ENCODE measurements at places on chromosomes 1 and 21.

GRCh38 chr1:216462066-216462775 is 39.0 kb upstream of the USH2A start:
- DNase-seq = no peak

- DNase-seq = no peak
These were observed 8.9 kb downstream of the COL9A2 start for GRCh38 chr1:40308036-40308727.

DNA sequence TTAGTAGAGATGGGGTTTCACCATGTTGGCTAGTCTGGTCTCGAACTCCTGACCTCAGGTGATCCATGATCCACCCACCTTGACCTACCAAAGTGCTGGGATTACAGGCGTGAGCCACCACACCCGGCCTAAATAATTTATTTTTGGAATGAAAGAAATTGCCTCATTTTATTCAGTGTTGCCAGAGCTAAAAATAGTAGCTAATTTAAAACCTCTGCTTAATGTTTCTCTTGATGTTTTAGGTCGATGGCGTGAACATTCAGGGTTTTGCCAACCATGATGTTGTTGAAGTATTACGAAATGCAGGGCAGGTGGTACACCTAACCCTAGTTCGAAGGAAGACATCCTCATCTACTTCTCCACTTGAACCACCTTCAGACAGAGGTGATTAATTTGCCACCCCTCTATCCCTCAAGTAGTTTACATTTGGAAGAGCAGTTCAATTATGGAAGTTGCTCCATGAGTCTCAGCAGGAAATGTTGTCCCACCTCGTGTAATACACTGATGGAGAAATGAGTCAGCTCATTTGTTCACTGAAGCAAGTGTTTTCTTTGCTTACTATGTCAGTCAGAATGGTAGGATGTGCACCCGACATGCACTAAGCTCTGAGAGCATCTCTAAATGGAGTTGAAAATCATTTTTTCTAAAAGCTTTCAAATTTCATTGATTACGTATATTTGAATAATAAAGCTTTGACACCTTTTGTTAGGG is 54.9 kb downstream of the PATJ start:
- DNase-seq = no peak

DNA sequence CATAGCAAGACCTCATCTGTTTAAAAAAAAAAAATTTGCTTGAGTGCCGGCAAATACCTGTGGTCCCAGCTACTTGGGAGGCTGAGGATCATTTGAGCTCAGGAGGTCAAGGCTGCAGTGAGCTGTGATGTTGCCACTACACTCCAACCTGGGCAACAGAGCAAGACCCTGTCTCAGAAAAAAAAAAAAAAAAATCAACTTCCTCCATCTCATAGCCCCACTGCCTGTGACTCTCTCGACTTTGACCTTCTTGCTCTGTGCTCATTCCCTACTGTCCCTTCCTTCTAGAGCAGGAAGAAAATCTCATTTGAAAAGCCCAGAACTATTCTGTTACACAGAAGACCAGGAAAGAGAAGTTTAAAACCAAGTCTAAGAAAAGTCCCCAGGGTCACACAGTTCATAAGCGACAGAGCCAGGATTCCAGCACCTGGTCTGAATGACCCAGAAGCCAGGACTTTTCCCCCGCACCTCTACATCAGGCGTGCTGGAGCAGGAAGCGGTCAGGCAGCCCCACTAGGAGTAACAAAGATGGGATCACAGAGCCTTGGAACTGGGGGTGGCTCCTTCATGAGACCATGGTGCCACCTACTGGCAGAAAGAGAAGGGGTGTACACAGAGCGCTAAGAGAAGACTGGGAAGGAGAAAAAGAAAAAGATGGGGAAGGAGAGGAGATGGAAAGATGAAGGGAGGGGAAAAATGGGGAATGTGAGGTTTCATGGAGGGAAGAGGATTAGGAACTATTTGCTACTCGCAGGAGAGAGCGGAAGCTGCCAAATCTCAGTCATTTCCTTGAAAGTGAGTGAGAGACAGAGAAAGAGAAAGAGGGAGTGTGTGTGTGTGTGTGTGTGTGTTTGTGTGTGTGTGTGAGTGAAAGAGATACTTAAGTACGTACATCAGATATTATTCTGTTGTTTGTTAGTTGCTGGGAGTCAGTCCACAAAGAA is 3.1 kb upstream of the P3R3URF start:
- peak; percentile 75 for DNase-seq

DNA sequence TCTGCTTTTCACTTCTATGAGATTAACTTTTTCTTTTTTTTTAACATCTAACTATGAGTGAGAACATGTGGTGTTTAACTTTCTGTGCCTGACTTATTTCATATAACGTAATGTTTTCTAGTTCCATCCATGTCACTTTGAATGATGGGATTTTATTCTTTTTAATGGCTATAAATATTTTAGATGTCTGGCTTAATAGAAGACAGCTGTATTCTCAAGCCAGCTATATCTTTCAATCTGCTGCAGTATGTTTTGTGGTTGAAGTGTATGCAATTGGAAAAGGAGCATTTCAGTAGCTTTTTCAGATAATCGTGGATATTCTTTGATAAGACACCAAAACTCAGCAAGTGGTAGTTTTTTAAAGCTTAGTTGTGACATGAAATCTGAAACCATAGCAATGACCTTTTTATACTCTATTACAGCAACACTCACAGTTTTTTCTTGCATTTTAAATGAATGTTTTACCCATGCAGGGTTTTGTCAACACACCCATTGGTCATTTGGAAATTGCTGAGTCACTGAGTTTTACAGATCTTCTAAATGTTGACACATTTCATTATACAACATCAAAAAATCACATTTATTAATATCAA is 5.7 kb upstream of the SVBP start:
- no peak for DNase-seq

- DNase-seq = no peak
These were observed 9.5 kb upstream of the ACOT11 start for GRCh38 chr1:54538538-54538937.

GRCh38 chr1:156852418-156852874 is 6.5 kb downstream of the INSRR start:
- no peak for DNase-seq

- DNase-seq = no peak
These were observed 6.0 kb upstream of the SH2D2A start for GRCh38 chr1:156822680-156823079.

GRCh38 chr1:227791425-227792143 is 23.9 kb upstream of the PRSS38 start:
- no peak for DNase-seq
